Activated CD4-positive, alpha-beta T cell treated with anti-CD3 and anti-CD28 coated beads for 4 hours (primary cell): ENCODE measurements at places on chromosomes 3 and 15.

DNA sequence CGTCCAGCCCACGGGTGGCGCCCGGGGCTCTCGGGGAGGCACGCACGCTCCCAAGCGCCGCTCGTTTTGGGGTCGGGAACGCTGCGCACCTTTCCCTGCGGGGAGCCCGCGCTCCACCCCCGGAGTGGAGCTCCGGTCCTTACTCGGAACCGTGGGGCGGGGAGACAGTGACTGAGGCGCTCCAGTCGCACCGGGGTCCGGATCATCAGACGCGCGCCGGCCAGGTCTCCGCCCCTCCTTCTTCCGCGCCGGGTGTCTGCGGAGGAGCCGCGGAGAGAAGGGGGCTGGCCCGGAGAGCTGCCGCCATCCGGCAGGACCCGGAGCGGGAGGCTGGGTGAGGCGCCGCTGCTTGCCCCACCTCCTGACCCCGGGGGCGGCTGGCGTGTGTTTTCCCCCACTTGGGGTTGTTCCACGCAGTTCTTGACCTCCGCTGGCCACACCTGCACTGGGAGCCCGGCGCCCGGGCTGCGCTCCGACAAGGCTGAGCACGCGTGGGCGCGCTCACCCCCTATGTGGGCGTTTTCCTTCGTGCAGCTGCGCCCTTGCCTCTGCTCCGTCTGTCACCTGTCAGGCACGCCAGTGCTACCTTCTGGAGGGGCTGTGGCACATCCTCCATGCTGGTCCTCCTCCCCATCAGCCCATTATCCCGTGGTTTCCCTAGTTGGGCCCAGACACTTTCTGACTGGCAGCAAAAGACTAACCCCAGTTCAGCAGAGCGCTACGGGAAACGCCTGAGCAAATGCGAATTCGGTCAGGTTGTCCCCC is at the start of gene MCF2L2:
Gene MCF2L2 (minus strand): TSS at position 173 of the 765 bp plus-strand sequence. CDS start 642 bp downstream, outside the sequence.
- DNase-seq, result peak; percentile 78

DNA sequence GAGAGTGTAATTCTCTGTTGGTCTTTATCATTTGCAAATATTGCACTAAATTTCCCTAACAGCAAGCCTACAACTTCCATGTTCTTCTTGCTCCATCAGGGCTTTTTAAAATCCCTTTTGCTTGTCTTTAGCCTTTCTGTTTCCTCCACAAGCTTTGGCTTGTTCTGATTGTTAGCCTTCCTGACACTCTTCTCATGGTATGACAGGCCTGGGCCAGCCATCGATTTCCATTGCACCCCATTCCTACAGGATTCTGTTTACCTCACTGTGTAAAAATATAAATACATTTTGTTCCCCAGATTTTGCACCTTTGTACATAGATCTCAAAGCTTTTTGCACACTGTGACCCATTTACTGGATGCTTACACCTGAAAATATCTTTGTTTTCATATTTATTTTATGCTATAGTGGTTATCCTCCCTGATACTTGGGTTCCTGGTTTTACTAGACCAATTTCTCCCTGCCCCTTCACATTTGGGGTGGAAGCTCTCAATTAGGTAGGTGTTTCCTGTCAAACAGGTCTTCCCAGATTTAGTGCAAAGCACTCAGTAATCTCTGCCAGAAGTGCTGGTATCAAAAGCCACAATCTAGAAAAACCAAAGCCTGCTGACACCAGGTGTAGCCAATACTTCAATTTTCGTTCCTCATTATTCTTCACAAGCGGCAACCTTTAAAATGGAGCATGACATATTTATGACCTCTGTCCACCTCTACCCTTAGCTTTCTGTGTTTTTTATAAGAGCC is 57.9 kb upstream of the PPP2R3A start:
- DNase-seq, result no peak

DNA sequence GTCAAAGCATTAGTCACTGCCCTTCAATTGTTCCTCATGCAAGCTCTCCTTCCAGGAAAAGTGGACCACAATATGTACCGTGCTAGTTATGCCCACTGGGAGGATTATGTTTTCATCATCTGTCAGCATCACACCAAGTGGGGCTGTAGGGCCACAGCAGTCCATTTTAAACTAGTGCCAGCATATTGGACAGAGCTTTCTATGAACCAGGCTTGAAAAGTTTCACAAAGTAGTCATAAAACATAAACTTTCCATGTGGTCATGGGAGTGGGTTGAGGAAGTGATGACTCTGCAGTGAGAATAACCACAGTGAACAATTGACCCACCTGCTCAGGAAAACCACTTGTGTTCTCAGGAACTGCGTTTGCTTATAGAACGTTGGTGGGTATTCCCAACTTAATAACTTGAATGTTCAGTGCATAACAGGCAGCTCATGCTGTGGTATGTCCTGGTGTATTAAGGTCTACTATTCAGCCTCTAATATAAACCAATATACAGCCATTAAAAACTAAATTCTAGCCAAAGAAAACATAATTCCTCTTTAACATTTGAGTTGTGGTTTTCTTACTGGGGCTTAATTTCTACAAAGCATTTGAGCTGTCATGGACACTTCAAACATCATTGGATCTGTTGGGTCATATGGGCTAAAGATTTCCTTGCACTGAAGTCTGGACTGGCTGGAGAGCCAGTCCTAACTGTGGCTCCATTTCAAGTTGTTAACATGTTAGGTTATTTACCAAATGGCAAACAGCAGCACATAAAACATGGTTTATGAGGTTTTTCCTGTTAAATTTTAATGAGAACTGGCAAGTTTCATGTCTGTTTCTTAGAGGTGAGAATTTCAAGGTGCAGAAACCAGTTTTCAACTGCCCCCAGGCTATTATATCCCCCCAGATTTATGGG is 274.1 kb downstream of the OTOL1 start:
- DNase-seq, result no peak

- peak; percentile 82 for DNase-seq
These were observed 811 bp downstream of the SKIL start for GRCh38 chr3:170358042-170359010.

DNA sequence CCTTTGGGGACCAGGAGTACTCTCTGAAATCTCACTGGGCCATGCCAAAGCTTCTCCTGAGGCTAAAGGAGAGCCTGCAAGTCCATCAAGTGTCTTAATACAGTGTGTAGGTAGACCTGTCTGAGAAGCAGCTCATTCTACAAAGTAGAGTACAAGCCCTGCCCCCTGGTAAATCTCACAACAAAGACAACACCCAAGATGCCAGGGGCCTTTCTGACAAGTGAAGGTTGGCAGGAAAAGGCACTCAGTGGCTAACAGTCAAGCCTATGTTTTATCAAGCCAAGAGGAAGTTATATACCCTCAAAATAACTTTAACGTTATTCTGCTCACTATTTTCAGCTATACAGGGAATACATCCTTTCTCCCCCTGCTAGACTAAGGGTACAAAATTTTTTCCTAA is 58.3 kb downstream of the NMNAT3 start:
- DNase-seq, result no peak

- DNase-seq, result no peak
These were observed 87.8 kb upstream of the SLCO3A1 start for GRCh38 chr15:91765660-91766059.

GRCh38 chr3:152375546-152375945 is 106.8 kb downstream of the MBNL1 start:
- no peak for DNase-seq

- no peak for DNase-seq
These were observed 62.9 kb upstream of the NR2E3 start for GRCh38 chr15:71747128-71748083.

GRCh38 chr3:133491481-133492059 is 81.9 kb upstream of the CDV3 start:
- DNase-seq, result no peak

DNA sequence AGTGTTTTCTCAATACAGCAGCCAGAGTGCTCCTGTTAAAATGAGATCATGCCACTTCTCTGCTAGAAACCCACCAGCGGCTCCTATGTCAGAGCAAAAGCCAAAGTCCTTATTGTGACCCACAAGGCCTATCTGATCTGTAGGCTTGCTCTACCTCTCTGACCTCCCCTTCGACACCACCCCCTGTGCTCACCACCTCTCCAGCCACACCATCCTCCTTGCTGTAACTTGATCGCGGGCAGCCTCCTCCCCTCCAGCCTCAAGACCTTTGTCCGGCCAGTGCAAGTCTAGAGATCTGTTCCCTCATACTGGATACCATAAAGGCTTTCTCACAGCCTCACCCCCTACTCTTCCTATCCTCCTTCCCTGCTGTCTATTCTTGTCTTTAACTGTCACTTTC is 1.9 kb upstream of the IGDCC4 start:
- DNase-seq, result no peak

DNA sequence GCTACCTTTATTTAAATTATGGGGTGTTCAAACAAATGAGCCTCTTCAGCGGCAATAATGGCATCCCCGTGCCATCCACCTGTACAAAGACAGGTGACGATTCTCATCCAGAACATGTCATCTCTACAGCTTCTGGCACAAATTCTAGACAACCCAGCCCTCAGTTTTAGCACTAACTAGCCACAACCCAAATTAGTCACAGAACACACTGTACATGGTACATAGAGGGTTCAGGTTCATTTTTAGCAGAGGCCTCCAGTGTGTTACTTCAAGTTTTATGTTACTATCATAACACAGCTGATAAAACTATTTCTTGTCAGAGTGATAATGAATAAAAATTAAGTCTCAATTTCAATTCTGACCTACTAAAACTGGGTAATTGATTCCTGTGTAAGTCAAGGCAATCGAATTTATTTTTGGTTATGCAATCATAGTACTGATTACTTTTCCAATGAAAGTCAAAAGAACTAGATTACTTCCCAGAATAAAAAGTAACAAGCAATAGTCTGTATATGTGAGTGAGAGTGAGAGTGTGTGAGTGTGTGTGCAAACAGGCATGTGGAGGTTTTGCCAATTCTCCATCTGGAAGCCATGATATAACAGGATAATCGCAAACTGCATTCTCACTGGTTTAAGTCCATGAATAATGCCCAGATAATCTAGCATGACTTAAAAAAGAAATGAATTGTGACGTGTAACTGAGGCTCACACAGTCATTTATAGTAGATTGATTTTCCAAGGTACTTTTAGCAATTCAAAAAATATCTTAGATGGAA is 37.4 kb downstream of the SHQ1 start:
- no peak for DNase-seq
